ENCODE measurements at places on chromosomes 5 and 9.

GRCh38 chr5:150057052-150057451 is 29.3 kb downstream of the CSF1R start:
- DNase-seq, result no peak

DNA sequence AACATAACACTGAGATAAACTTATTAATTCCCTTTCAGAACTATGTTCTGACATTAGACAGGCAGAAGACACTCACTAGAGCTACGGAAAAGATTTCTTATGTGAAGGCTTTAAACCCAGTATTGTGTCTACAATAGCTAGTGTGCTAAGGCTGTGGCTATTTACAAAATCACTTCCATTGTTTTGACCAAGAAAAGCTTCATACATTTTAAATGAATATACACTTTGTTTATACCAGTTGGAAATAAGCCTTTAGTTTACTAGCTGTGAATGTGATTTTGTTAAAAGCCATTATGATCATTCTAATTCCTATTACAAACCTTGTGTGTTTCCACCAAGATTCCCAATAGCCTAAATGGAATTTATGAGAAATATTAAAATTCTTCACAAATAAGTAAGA is 83.0 kb downstream of the AGTPBP1 start:
- DNase-seq, result no peak

GRCh38 chr5:168601972-168602371 is 22.8 kb upstream of the PANK3 start:
- DNase-seq, result no peak

DNA sequence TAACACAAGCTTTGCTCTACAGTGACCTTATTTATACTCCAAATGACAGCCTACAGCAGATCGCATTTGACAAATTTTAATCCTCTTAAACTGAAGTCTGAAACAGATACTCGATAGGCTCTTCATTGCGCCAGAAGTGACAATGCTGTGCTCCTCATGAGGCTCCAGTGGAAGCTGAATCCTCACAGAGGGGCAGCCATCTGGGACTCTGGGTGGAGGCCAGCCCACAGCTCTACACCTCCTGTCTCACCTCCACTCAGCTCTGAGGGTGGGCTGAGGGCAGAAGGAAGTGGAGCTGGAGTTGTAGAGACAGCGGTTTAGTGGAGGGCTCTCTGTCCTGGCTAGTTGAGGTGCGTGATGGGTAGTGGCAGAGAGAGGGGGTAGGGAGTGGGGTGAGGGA is 283.3 kb upstream of the ANKRD55 start:
- no peak for DNase-seq

GRCh38 chr9:137740312-137740711 is 121.5 kb downstream of the EHMT1 start:
- peak; percentile 85 for DNase-seq

GRCh38 chr5:98309785-98310598 is 463.5 kb upstream of the RGMB start:
- no peak for DNase-seq

- no peak for DNase-seq
Observed at GRCh38 chr5:18534119-18534518, 899.9 kb downstream of the TAF11L14 start.

DNA sequence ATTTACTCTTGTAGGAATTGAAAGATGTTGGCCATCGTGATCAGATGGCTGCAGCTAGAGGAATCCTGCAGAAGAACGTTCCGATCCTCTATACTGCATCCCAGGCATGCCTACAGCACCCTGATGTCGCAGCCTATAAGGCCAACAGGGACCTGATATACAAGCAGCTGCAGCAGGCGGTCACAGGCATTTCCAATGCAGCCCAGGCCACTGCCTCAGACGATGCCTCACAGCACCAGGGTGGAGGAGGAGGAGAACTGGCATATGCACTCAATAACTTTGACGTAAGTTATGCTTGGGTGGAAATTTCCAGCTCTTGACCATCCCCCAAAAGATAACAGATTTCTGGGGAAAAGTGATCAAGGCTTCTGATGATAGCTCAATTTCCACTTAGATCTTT is 50.6 kb downstream of the LRRTM2 start:
- no peak for DNase-seq

- no peak for DNase-seq
Observed at GRCh38 chr5:35651002-35651756, 33.5 kb downstream of the SPEF2 start.

GRCh38 chr5:77139001-77139400 is 51.9 kb upstream of the ZBED3 start:
- no peak for DNase-seq

- no peak for DNase-seq
Observed at GRCh38 chr9:114348906-114349482, 19.3 kb downstream of the ORM2 start.

DNA sequence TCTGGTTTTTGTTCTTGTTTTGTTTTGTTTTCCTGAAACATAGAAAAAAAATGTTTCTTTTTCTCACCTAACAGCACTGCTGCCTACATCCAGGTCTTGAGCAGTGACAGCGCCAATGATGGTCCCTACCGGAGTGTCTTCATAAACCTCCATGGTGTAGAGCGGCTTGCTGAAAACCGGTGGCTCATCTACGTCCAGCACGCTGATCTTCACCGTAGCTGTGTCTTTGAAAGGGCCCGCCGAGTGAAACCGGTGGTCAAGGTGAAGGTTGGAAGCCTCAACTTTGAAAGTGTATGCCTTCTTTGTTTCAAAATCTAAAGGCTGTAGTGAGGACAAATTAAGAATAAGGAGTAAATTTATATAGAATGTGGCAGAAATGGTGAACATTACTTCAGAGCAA is 1051.0 kb downstream of the CDH12 start:
- DNase-seq, result no peak

- no peak for DNase-seq
Observed at GRCh38 chr5:75963554-75963953, 119.6 kb upstream of the SV2C start.

DNA sequence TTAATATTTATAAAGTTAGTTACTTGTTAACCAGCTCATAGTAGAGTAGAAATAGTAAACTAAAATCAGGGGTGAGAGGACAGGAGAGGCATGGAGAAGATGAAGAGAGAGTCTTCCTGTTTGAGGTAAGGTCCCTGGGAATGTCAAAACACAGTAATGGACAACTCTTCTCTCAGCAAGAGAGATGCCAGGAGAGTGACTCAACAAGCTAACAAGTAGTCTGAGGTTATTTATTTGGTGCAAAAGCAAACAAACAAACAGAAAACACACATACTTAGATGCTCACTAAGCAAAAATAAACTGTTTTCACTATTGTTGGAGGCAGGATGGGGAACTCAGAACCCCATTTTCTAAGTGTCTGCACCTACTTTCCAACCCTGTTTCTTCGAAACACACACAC is 333.2 kb upstream of the RFX3 start:
- DNase-seq, result no peak

Data from mesenteric fat pad (tissue), 1 donor.